Umbilical cord (tissue), 2 donors: ENCODE measurements at places on chromosomes 5 and 9.

GRCh38 chr9:84238652-84239051, 101.9 kb downstream of the SLC28A3 start:
- no peak for DNase-seq

DNA sequence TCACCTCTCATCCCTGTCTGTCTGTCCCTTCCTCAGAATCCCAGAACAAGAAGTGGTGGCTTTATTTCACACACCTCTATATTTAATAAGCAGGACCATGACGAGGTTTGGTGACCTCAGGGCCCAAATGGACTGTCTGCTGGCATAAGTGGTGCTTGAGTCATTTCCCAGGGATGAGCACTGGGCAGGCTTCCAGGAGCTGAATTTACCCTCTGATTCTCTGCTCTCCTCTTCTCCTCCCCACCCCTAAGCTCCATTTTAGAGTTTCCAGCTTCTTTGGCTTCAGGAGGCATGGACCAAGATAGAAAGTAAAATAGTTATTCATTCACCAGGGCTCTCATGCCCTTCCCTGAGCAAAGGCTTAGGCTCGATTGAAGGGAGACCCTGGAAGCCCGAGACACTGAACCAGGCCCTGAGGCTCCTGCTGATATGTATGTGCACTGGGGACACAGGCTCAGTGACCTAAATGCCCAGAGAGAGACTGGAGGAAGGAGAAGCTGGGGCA, 69.1 kb downstream of the PPARGC1B start:
- DNase-seq, result peak; percentile 92

GRCh38 chr5:56588636-56589480, 226.5 kb upstream of the MAP3K1 start:
- no peak for DNase-seq

DNA sequence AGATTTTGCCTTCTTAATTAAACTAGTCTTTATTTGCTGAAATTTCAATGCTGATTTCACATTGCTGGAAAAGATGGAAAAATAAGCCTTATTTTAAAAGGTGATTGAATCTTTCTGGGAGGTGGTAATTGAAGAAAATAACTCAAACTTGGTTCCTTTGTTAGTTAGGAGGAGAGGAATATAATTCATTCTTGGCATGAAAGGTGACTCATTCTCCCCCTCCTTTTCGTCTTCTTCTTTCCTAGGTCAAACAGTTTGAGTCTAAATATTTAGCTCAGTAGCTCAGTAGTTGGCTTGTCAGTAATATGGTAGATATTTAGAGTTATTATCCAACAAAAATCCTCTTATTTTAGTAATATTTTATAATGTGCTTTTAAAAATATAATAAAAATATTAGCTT, 353.9 kb upstream of the MEF2C start:
- no peak for DNase-seq

- DNase-seq, result no peak
These were observed 300.0 kb downstream of the SH3GL2 start for GRCh38 chr9:17878810-17879370.

DNA sequence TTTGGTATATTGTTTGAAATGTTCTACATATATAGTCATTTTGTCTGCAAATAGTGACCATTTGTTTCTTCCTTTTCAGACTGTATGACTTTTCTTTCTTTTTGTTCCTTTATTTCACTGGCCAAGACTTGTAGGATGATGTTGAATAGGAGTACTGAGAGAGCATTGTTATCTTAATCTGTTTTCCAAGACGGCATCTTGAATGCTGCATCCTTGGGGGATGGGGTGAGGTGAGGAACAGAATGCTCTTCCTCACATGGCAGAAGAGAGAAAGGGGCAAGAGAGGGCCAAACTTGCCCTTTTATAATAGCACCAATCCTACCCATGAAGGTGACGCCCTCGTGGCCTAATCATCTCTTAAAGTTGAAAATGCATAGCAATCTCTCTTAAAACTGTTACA, 3.7 kb upstream of the ZNF510 start:
- DNase-seq, result no peak

GRCh38 chr9:84898188-84898587, 228.7 kb downstream of the NTRK2 start:
- no peak for DNase-seq

DNA sequence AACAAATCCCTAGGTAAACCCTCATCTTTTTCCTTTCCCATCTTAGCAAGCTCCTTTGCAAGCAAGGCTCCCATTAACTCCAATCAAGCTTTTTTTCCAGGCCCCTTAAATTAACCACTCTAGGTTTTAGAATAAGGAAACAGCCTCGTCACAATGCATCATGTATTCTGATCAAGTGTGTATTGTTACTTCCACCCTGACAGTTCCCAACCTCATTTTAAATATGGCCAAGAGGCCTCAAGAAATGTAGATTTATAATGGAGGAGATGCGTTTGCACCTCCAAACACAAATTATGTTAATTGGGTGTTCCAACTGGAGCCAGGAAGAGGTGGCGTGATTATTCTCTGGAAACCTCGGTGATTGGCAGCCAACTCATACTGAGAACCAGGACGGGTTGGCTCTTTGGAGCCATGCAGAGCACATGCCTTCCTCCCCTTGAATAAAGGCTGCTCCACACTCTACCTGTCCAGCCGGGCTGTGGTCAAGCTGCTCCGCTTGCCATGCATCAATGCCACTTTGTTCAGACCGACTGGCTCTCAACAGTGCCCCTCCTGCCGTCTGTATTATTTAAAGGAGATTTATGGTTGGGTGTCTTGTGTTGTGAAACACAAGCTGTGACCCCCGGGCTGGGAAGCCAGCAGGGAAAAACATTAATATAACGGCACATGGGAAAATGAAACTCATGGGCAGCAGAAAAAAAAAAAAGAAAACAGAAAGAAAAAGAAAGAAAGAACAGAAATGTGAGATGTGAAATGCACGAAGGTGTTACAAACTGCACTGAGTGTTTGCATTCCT, 191.1 kb downstream of the EBF1 start:
- DNase-seq, result no peak

- peak; percentile 78 for DNase-seq
These were observed 1.1 kb downstream of the PPIC start for GRCh38 chr5:123035360-123035917.

DNA sequence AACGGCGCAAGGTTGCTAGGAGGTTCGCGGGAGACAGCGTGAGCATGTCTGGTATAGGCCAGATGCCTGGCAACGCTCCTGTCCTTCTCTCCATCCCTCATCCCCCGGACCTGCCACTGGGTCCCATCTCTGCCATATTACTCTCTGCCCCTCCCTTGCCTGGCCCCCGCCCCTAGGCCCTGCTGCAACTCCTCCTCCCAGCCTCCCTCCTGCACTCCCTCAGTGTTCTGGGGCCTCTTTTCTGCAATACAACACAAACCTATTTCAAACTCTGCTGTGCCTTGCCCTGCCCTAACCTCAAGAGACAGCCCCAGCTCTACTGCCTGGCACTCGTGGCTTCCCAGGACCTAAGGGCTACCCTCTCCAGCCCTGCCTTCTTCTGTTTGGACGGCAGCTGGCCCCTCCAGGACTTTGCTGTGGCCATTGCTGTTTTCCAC, 8.9 kb upstream of the DBN1 start:
- DNase-seq, result no peak

GRCh38 chr9:133113949-133114885, 6.8 kb downstream of the RALGDS start:
- DNase-seq, result peak; percentile 58

GRCh38 chr9:120569556-120569955, 10.4 kb downstream of the CDK5RAP2 start:
- no peak for DNase-seq

GRCh38 chr5:93930098-93930497, 188.7 kb upstream of the POU5F2 start:
- DNase-seq, result no peak

DNA sequence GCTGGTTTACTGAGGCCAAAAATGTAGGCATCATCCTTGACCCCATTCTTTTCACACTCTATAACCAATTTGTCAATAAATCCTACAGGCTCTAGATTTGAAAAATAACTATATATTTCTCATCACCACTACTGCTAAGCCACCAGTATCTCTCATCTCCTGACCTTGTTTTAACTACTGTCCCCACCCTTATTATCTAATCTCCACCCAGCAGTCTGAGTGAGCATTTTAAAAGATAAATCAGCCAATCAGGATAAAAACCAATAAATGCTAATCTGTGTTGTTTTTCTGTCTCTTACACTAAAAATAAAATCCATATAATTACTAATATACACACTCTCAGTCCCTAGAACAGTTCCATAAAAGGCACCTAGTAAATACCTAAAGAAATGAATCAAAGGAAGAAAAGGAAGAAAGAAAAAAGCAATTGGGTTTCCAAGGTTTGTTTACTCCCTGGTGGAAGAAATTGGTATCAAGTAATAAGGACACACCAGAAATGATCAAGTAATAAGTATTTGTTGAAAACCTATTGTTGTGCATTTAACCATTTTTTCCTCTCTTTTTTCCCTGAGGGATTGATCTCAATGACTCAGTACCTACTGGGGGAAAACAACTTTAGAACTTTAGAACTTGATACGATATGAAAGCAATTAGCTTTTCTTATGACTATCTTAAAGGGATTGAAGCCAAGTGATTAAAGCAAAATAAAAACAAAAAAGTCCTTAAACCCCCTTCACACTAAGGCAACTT, 19.3 kb downstream of the MRPS27 start:
- no peak for DNase-seq

DNA sequence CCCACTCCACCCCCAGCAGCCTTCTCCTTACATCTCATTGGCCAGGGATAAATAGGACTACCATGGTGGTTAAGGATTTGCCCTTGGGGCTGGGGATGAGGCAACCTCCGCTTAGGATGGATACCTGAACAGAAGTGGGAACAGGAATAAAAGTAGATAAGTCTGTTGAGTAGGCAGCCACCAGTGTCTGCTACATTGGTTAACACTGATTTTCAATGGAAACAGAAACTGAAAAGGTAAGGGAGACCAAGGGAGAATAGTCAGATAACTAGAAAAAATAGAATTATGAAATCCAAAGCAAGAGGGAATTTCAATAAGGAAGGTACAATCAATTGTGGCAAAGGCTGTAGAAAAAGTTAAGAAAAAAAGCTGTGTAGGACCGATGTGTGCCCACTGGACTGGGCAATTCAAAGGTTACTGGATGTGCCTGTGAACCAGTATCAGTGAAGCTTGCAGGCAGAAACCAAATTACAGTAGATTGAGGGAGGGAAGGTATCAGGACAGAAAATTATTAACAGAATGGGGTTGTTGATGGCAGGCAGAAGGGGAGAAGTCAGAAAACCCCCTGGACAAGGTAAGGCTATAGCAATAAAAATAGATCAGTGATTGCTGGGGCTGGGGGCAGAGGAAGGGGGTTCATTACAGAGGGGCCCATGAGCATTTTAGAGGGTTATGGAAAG, 48.7 kb downstream of the DNAJC21 start:
- no peak for DNase-seq

- no peak for DNase-seq
These were observed 4.9 kb downstream of the MRPL22 start for GRCh38 chr5:154945695-154946301.

- peak; percentile 81 for DNase-seq
These were observed 606.3 kb downstream of the TLE1 start for GRCh38 chr9:81083067-81083466.

GRCh38 chr5:80127116-80127552, 92.0 kb downstream of the THBS4 start:
- no peak for DNase-seq

DNA sequence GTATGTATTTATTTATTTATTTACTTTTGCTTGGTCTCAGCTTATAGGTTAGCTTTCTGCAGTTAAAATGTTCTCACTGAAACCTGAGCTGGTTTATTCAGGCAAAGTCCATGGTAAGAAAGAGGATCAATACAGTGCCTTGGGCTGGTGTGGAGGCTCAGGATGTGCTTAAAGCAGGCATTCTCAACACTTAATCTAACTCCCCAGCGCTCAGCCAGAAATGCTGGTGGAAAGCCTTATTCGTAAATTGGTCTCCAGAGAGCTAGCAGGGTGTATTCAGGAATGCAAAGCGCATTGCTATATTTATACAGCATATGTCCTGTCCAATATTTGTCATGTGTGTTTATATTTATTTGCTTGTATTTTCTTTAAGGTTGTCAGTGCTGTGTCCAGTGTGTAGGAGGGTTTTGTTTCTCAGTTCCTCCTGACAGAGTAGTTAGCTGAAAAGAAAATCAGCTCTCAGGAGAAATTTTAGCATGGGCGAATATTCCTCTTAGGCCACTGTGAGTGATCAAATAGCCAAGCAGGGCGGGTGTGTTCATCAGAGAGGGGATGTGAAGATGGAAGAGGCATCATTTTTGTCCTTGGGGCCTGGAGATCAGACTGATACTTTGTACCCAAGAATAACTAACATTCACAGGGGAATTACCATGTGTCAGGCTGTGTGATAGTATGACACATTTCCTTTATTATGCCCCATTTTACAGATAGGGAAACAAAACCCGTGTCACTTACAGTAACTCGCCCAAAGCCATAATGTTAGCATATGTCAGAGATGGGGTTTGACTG, 65.8 kb downstream of the DOCK2 start:
- DNase-seq, result peak; percentile 70

DNA sequence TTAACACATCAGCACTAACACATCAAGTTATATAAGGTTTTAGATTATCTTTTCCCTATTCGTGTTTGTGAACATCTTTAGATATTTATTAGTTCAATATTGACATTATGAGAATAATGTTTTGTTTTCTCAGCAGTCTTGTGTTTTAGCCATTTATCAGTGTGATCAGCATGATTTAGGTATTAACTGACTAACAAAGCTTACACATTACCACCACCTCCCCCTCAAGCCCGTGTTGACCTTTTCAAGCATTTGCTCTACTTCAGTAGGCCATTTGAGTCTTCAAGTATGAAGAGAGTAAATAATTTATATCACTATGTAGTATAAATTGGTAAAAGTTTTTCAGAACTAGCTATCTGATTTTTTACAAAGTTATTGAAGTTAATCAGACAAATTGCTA, 6.9 kb downstream of the PBX3 start:
- no peak for DNase-seq

DNA sequence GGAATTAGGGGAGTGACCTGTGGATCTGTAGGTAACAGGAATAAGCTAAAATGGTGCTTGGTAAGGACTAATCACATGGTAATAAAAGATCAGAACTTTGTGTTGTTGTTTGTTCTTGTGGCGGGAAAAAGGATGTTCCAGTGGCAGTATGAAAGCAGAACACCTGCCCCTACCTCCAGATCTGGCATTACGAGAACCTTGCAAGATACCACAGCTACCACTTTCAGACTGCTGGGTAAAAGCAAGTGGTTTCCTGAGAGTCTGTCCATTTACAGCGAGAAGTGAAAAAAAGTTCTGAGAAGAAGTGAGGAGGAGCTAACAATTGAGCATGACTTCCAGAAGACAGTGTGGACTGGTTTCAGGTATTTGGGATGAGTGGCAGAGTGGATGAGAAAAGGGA, 252.5 kb downstream of the TLE4 start:
- no peak for DNase-seq

- DNase-seq, result no peak
These were observed 166.2 kb upstream of the KLF9 start for GRCh38 chr9:70580606-70581195.

GRCh38 chr9:4442806-4443205, 47.5 kb upstream of the SLC1A1 start:
- no peak for DNase-seq

DNA sequence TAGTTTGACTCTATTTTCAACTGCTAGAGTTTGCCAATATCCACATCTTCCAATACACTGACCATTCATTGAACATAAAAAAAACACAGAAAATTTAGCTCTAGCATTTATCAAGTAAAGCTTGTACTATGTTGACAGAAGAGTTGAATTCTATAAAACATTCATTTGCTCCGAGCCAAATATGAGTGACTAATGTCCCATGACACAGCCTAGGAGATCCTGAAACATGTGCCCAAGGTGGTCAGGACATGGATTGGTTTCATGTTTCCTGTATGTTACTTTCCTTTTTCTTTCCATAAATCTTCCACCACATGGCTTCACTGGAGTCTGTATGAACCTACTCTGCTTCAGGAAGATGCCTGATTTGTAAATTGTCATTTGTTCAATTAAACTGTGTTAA, 122.4 kb upstream of the PRDM9 start:
- DNase-seq, result no peak
